T-helper 9 cell (primary cell): ENCODE measurements at places on chromosomes 5 and 9.

GRCh38 chr9:71812385-71812784, 44.1 kb upstream of the CEMIP2 start:
- DNase-seq, result no peak

GRCh38 chr5:170131235-170131634, 25.5 kb downstream of the FOXI1 start:
- DNase-seq, result no peak

- no peak for DNase-seq
These were observed 118.7 kb downstream of the NDUFS4 start for GRCh38 chr5:53678981-53679660.

DNA sequence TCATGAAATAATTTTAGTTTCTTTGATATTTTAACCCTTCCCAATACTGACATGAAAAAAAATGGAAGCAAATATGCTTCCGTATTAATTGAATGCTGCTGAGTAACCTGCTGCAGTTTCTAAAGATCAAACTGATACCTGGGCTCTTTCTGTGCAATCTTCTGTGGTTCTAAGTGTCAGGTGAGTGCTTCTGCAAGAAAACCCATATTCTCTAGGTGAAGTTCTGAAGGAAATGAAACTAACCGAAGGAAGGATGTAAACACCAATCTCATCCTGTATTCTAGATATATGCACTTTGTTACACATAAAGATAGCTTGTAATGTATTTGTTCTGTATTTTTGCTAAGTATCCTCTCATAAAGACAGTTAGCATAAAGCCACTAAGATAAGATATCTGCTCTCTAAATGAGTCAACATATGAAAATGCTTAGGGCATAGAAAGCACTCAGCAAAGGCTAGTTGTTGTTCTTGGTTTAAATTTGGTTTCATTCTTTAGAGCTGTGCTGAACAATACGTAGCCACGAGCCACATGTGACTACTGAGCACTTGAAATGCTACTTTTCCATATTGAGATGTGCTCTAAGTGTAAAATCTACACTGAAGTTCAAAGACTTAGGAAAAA, 52.0 kb downstream of the ITGA2 start:
- DNase-seq, result no peak

- no peak for DNase-seq
These were observed 17.2 kb downstream of the HNRNPH1 start for GRCh38 chr5:179606071-179606909.

DNA sequence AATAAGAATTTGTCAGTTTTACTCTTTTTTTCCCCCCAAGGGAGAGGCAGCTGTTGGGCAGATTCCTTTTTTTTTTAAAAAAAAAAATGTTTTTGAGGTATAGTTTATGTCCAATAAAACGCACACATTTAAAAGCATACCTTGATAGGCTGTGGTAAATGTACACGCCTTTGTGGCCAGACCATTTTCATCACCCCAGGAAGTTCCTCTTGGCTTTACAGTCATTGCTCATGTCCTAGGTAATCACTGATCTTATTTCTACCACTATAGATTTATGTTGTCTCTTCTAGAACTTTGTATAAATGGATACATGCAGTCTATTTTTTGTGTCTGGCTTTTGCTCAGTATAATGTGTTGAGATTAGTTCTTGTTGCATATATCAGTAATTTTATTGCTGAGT, 9.8 kb downstream of the SUB1 start:
- DNase-seq, result no peak

DNA sequence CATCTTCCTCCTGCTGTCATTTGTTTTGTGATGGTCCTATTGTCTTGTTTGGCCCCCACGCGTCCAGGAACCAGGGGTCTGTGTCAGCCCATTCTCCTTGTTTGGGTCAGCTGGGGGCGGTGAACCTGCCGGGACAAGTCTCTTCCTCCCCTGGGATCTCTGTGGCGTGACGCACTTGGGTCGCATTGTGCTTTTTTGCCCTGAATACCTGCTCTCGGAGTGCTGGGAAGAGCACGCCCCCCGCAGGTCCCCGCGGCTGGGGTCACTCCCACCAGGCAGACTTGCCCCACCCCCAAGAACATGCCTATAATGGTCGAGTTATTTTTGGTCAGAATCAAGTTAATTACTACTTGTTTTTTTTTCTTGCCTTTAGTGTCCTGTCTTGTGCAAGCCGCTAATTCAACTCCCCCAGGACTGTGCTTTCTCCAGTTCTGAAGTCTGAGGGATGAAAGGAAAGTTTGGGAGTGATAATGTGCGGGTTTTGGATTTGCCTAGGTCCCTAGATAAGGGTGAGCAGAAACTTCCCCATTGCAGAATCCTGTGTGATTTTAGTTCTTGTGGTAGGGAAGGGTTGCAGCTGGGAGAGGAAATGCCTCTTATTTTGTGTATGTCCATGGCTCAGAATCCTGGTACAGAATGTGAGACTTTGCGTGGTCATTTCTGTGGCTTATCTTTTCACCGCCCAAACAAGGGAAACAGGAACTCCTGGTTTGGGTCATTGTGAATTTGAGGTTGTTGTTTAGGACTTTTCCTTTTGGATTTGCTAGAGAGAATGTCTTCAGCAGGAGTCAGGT, 789 bp downstream of the ACER2 start:
- DNase-seq, result no peak

DNA sequence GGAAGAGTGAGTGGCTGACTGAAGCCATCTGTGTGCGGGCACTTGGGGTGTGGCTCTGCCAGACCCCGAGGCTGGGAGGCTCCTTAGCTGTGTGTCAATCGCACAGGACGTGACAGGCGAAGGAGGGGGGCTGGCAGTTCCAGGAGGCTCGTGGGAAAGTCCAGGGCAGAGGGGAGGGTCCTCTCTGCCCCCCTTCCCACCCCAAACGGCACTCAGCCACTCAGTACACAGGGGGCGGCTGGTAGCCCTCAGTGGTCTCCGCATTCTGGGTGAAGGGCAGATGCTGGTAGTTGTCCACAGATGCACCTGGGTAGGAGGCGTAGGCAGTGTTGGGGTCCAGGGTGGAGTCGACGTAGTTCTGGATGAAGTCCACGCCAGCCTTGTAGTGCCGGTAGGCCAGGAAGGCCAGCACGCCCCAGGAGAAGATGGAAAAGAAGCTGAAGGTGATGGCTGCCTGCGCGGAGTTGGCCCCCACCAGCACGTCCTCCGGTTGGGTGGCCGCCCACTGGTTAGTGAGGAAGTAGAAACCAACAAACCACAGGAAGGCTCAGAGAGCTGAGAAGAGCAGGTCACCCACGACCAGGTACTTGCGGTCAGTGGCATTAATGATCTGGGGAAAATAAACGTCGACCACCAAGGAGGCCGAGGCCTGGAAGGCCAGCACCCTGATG, 85.4 kb upstream of the CEP78 start:
- DNase-seq, result no peak

- DNase-seq, result no peak
These were observed 333.8 kb upstream of the CTNND2 start for GRCh38 chr5:12237837-12238575.

DNA sequence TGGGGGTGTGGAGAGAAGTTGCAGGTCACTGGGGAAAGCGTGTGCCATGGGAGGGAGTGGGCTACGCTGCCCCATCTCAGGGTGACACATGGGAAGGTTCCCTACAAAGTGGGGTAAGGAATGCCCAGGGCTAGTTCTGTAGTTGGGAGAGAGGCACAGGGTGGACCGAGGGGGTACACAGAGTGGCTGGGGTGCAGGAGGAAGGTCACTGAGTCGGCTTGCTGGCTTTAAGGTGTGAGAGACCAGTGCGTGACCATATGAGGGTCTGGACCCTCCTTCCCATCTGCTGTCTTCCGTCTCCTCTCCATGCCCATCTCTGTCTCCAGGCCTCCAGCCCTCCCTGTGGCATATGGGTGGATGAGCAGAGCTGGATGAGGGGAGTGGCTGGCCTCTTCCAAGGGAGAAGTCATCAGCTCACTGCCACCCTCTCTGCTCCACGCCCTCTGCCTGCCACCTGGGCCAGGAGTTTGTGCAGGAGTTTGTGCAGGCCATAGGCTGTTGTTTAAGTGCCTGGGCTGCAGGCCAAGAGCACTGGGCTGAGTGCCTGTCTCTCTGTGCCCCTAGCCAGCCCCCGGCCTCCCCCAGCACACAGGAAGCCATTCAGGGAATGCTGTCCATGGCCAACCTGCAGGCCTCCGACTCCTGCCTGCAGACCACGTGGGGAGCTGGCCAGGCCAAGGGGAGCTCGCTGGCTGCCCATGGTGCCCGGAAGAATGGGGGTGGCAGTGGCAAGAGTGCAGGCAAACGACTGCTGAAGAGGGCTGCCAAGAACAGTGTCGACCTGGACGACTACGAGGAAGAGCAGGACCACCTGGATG, 96.8 kb downstream of the PHF2 start:
- DNase-seq, result no peak

DNA sequence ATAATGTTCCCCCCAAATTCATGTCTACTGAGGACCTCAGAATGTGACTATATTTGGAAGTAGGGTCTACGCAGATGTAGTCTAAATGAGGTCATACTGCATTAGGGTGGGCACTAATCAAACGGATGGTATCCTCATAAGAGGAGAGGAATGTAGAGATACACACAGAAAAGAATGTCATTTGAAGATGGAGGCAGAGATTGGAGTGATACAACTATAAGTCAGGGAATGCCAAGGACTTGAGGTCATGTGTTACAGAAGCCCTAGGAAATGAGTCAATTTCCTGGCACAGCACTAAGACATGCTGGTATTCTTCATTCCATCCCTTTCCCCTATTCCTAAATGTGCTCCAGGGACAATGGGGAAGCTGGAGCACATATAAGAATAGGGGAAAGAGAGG, 758 bp upstream of the PDCD1LG2 start:
- no peak for DNase-seq

DNA sequence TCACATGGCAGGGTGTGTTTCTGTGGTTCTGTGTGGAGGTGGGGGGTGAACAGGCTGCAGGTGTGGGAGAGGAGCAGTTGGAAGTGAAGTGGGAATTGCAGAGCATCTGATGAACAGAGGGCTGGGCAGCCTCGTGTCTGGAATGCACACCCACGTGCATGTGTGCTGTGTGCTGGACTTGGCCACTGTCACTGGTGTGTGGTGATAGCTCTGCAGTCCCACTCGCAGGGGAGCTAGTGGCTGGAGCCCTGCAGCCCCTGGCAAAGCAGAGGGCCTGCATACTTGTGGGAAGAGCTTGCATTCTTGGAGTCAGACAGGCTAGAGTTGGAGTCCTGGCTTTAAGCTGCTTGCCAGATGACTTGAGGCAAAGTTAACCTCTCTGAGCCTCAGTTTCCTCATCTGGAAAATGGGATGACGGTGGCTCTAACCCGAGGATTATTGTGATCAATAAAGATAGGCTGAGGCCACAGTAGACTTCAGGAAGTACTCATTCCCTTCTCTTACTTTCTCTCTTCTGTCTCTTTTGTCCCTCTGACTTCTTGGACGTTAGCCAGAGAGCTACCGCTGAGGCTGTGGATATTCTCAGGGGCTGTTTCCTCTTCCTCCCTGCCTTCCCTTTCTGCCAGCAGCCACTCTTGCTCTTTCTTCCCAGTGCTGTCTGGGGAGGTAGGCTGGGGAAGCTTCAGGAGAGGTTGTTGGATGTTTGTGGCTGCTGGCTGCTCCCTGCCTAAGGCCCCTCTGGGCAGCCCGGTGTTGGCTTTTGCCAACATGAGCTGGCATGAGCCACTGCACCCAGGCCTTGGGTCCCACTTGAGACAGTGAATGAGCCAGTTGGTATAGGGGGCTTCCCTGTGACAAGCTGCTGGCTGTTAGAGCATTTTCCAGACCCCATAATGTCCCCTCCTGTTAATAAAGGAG, 18.3 kb downstream of the PSAT1 start:
- no peak for DNase-seq

DNA sequence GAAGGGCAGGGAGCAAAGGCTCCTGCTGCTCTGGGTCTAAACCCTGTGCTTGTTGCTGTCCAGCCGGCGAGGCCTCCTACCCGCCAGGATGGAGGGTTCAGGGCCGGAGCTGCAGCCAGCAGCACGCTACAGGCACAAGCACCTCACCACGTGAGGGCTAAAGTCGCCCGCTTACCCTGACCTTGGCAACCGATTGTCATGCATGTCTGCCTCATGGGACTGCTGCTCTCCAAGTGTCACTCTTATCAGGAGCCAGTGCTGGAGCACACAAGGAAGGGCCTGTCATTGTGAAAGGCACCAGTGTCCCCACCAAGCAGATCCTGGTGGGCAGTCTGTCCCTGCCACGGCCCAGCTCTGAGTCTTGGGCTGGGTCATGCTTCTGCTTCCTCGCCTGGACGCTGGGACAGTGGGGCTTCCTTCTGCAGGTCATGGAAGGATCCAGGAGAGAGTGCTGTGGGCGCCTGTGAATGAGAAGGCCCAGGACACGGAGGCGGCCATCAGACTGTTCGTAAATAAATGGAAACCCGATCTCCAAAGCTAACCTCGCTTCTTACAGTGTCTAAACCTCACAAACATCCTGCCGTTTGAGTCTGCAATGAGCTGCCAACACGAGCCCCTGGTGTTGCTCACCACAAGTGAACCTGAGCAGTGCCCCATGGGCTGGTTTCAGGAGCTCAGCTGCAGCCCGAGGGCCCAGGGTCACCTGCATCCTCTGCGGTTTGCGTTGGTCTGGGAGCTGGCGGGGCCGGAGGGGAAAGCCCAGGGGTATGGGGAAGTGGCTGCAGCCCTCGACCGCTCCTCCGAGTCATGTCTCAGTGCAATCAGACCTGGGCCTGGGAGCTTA, 58.2 kb upstream of the RXRA start:
- no peak for DNase-seq

DNA sequence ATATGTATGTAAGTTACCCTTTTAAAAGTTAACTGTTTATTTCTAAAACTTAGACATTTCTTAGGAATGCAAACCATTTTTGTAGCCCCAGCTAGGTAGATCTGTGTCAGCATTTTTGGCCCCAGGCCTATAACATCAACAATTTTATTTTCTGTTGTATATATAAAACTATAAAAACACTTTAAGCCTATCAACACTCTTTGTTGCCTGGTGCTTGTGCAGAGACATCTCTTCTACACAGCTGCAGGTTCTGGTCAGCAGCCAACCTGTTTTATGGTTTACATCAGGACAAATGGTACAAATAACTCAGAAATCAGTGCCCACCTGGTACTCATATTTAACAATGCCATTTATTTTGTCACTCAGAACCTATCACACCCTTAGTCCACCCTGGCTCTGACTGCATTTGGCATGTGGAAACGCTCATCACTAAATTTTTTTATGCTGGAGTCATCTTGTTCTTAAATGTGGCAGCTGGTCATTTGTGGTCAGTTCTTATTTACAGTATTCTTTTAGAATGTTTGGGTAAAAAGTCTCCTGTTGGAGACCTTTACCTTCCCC, 173.4 kb downstream of the DNAH5 start:
- no peak for DNase-seq

GRCh38 chr9:127866535-127866934, 10.9 kb downstream of the AK1 start:
- no peak for DNase-seq

- peak; percentile 35 for DNase-seq
These were observed 29.8 kb upstream of the SEC16A start for GRCh38 chr9:136512651-136513071.

- no peak for DNase-seq
These were observed 179.1 kb downstream of the MUSK start for GRCh38 chr9:110847671-110848070.

GRCh38 chr9:86902991-86903733, 44.1 kb downstream of the GAS1 start:
- DNase-seq, result no peak

DNA sequence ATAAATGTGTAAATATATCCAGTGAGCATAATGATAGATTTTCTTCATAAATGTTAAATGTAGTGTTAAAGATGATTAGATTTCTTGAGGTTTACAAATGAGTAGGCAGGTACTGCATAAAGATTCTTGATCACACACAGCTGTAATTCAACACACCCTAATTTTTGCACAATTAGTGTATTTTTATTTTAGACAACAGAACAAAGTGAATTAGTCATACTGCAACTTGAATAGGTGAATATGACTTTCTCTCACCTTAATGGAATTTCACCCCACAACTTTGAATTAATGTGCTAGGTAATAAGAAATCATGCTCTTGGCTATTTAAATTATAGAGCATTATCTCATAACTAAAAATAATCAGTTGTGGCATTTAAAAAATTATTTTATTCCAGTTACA, 795.7 kb upstream of the ACO1 start:
- no peak for DNase-seq
